ENCODE measurements at places on chromosomes 7 and 10.

DNA sequence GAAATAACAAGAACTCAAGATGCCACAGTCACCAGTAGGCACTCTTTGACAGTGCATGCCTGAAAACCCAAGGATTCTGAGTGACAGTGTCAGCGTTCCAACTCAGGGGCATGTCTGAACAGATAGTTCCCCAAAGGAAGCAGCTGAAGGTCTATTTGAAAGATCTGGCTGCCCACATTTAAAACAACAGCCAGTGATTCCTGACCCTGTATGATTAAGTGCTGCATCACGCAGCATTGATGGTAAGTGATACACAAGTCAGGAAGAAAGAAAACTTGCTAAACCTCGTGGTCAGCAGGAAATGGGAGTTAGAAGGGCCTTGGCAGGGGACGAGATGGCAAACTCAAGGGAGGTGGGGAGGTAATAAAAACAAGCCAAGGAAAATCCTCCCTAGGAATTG, 1013.1 kb downstream of the TYW1 start:
- no peak for DNase-seq

DNA sequence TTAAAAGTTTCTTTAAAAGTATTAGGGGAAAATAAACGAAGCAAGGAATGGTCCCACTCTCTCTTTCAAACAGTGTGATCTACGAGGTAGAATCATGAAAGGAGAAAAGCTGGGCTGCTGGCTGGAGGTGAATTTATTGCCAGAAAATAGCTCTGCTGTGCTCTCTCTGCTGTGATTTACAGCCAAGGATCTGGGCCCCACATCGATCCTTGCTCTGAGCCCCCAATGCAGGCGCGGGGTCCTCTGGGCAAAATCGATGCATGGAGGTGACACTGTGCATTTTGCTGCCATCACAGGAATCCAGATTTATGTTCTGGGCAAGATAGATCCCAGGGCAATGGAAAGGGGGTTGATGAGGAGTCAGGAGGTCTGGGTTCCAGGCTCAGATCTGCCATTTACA, 91.0 kb upstream of the GPR26 start:
- DNase-seq, result no peak

- DNase-seq, result no peak
Observed at GRCh38 chr10:48769706-48770435, 85.2 kb downstream of the WDFY4 start.

- no peak for DNase-seq
Observed at GRCh38 chr10:60820093-60820754, 41.9 kb downstream of the CDK1 start.

GRCh38 chr7:28732071-28732869, 225.9 kb downstream of the TRIL start:
- no peak for DNase-seq

DNA sequence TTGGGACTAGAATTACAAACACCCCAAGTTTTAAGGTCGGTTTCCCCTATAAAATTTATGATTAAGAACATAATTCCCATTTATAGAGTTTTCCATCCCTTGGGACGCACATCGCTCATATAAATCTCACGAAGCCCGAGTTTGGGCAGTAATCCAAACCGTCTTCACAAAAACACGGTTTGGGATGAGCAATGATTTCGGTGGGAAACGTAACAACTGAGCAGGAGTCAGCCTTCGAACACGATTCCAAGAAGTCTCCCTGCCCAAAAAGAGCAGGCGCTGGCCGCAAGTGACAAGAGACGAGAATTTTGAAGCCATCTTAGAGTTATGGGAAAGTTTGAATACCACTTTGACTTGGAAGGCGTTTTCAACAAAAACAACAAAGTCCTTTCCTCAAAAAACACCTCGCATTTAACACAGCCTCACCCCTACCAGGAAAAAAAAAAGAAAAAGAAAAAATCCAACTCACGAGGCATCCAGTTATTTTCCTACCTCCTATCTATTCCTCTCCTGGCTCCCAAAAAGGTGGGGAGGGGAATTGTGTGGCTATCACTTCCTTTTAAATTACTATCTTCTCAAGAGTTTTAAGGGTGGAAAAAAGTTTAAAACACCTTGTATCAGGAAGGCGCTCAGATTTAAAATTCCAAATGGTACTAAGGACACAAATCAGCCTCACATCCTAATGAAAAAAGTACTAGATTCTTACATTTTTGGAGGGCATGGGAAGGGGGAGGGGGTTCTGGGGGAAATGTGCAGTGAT, 1.6 kb downstream of the SEPHS1 start:
- DNase-seq, result no peak

GRCh38 chr10:106957823-106958588, 206.5 kb downstream of the SORCS1 start:
- DNase-seq, result no peak

DNA sequence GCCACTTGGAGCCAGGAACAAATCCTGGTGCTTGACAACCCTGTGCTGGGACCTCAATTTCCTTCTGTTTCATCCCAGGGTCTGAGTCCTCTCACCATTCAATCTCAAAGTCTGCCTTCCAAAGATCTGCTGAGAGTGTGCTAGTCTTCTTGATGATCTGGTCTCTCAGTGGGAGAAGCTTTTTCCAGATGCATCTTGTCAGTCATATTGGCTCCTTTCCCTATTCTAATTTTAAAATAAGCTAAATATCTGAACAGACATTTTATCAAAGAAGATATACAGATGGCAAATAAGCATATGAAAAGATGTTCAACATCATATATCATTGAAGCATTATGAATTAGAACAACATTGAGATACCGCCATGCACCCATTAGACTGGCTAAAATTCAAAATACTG, 469.3 kb downstream of the NEBL start:
- no peak for DNase-seq

DNA sequence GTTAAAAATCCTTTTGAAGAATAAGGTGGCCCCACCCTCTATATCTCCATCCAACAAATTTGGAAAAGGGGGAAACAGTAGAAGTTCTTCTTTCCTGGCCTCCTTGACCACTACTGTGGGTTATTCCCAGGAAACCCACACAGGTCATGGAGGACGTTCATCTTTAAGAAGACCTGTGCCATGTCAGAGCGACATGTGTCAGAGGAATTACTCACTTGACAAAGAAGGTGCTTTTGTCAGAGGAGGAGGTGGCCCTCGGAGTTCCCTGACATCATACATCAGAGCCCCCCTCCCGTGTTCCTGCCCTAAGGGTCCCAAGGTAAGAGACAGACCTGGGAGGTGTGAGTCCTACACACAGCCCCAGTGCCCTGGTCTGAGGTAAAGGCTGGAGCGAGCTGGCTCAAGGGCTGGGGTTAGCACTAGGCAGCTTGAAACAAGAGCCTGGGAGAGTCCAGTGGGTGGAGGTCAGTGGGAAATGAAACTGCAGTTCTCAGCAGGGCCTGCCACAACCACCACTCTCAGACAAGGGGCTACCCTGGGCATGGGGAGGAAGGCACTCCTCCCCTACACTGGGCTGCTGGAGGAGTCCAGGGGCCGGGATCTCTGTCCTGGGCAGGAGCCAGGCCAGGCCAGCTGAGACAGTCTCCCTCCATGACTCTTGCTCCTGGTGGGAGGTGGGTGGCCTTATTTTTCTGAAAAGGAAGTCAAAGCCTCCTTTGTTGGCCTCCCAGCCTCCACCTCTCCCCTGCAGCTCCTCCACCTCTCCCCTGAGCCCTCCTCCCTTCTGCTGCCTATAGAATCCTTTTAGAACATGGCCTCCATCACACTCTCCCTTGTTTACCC, 21.8 kb upstream of the ZMIZ1 start:
- no peak for DNase-seq

DNA sequence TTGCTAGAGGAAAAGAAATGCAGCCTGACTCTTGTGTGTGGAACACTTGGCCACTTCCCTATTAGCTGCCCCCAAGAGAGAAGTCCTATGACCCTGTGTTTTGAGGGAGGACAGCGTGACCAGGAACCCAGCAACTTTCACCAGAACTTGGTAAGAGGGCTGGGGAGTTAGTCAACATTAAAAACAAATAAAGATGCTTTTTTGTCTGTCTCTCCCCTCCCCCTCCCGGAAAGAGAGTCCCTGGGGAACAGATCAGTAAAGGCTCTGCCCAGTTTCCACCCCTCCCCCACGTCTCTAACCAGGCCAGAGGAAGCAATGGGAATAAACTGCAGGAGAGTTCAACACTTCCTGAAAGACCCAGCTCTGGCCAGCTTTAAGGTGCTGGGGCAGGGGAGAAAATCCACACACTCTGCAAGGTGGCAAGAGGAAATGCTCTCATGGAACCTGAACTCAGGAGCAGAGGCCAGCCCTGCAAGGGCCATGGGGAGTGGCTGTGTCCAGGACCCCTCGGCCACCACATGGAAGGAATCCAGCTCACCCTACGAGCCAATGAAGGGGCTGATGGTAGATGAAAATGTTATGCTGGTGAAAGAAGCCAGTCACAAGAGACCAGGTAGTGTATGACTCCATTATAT, 21.5 kb downstream of the SH3PXD2A start:
- no peak for DNase-seq

DNA sequence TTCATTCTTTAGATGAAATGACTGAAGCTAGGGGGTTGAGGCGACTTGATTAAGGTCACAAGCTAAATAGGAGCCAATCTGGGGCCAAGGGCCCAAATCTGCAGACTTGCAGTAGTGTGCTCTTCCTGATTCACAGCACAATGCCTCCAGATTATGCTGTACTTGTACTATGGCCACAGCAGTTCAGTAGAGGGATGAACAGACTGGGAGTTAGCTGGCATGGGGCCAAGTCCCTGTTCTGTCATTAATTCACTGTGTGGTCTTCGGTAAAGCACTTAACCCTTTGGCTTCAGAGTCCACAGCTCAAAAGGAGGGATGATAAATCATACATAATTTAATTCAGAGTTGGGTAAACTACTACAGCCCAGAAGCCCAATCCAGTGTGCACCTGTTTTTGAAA, 196.8 kb downstream of the XPNPEP1 start:
- no peak for DNase-seq

Measured in NCI-H526 treated with DMSO at 0.1 percent for 48 hours (cell line).